Coronary artery (tissue), 2 donors: ENCODE measurements at places on chromosomes 7 and 10.

DNA sequence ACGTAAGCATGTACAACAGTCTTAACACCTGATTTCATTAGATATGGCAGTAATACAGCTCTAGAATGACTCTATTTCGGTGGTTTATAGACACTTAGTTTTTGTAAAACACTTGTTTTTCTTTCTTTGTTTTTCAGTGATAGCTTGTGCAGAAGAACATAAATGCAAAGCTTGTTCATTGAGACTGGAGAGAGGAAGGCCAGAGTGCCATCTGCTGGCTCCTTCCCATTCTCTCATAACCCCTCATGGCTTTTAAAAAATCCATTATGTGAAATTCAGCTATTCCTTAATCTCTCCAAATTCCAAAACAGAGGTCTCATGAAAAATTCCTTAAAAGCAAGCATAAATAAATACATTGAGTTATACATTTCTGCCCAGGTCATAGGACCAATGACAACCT lies 76.3 kb downstream of the CACNB2 start:
- DNase-seq, result no peak

DNA sequence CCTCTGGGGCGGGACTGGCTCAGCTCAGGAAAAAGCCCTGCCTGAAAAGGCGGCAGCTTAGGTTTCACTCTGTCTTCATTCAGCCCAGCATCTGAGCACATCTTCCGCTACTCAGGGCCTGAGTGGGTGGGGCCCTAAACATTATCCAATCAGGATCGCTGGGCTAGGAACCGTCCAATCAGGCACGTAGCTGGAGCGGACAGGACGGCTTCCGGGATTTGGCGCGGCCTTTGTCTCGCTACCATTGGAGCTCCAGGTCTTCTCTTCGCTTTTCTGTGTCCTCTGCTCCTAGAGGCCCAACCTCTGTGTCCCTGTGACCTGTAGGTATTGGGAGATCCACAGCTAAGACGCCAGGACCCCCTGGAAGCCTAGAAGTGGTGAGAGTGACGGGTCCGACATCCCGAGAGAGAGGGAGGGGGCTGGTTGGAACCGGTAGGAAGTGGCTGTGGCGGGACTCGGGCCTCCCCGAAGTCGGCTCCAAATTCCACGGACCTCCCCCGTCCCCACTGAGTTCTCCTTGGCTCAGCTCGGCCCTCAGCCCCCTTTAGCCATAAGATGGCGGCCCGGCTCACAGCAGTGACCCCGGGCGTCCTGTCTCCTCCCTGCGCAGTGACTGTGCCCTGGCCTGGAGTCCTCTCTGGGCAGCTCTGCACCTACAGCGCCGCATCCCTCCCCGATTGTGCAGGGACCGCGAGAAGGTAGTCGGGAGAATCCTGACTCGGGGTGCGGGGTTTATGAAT lies 99.1 kb downstream of the ZNF680 start:
- DNase-seq, result peak; percentile 72

GRCh38 chr10:129949411-129949810 lies 14.7 kb downstream of the EBF3 start:
- DNase-seq, result no peak

DNA sequence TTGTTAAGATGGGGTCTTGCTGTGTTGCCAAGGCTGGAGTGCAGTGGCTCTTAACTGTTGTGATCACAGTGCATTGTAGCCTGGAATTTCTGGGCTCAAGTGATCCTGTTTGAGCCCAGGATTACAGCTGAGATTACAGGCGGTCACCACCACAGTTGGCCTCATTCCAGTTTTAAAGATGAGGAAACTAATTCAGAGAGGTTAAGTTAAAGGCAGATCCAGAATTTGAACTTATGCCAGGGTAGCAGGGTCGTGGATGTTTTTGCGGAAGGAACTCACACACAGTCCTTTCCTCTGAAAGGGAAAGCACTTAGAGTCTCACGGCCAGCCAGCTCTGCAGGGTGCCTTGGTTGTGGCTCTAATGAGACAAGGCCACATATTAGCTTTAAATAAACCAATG lies 84.7 kb downstream of the MMRN2 start:
- DNase-seq, result no peak

DNA sequence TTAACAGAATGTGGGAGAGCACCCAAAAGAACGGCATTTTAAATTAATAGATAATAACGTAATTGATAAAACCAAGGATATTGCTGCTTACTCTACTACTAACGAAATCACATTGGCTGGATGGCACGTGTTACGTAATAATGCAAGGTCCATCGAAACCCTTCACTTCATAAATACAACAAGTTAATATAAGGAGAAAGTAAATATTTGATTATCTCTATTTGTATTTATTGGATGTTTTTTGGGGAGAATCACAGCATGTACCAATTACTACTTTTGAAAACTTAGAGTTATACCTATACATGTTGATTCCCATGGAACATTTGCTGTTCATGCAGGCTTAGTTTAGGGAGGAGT lies 1.6 kb downstream of the PRKG1 start:
- no peak for DNase-seq

GRCh38 chr10:116450861-116451260 lies 23.2 kb downstream of the PNLIPRP3 start:
- DNase-seq, result no peak

GRCh38 chr7:74269757-74270277 lies 15.6 kb upstream of the RFC2 start:
- no peak for DNase-seq

GRCh38 chr7:16649196-16649595 lies 3.2 kb downstream of the BZW2 start:
- DNase-seq, result no peak
